ENCODE measurements at places on chromosomes 3 and 15. TPM values are rescaled to one million over a fixed set of nuclear protein-coding genes. Genes with fewer than 3 reads are reported as not detected.

The CCDC39 gene
- not detected for total RNA-seq

The UROC1 gene
- not detected for total RNA-seq

The GP9 gene
- total RNA-seq, result not detected

The PPARG gene
- total RNA-seq, result 1.2 TPM

The CD80 gene
- total RNA-seq, result under 0.01 TPM

The EIF5A2 gene
- 27.4 TPM for total RNA-seq

The UBE2E2 gene
- 39.9 TPM for total RNA-seq

The CSPG5 gene
- 0.30 TPM for total RNA-seq

The KNG1 gene
- total RNA-seq, result not detected

The PSMD6 gene
- 103 TPM for total RNA-seq

The XXYLT1 gene
- 25.8 TPM for total RNA-seq

The ARL14 gene
- total RNA-seq, result not detected

The LZTFL1 gene
- total RNA-seq, result 19.6 TPM

Measured in smooth muscle cell of the umbilical artery (primary cell).